Left renal pelvis (tissue), 4 donors: ENCODE measurements at places on chromosomes 2 and 18.

DNA sequence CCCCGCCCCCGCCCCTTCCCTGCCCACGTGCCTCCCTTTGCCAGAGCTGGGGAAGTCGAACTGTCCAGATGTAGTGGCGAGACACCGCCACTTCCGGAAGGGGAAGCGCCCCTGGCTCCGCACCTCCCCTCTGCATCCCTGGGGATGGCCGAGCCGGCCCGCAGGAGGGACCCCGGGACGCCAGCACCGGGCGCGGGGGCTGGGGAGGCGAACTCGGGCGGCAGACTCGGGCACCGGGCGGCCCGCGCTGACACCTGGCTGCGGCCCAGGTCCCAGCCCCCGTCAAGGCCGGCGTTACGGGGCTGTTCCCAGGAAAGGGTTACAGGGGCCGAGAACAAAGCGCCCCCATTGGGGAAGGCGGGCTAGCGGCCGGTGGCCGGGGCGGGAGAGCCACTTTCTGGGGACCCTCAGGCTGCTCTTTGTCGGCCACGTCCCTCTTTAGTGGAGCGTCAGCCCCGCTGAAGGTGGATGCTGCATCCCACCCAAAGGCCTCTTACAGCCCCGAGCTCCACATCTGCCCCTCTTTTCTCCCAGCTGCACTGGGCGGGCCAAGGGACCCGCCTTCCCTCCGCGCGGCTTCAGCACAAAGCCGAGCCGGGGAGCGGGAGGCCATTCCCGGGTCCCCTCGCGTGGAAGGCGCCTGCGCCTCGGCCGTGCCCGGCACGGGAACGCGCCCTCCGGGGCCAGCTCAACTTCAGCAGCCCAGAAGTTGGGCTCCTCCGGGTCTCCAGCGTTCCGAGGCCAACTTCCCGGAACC lies 1.3 kb downstream of the SDC1 start:
- DNase-seq, result no peak

GRCh38 chr18:32848826-32849225 lies 76.0 kb upstream of the KLHL14 start:
- no peak for DNase-seq

GRCh38 chr18:62285281-62285680 lies 39.8 kb upstream of the TNFRSF11A start:
- DNase-seq, result no peak

DNA sequence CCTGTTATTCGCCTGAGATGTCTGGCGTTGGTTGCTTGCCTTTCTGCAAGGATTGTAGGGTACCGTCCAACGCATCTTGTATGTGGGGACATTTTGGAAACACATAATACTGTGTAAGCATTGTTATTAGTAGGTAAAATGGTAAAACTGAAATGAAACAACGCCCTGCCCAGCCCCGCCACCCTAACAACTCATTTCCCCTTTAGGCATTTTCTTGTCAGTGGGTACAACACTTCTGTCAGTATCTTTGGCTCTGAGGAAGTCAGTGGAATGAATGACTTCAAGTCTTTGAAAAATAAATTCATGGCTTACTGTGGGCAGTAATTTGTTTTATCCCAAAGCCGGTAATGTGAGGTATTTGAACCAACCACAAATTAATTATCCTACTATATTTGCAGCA lies 86.0 kb downstream of the FMNL2 start:
- no peak for DNase-seq

- DNase-seq, result no peak
These were observed 121.8 kb downstream of the TDRD15 start for GRCh38 chr2:21245565-21245964.
